AG04450 (cell line): ENCODE measurements at places on chromosomes 1 and 21. TPM values are rescaled to one million over a fixed set of nuclear protein-coding genes. Genes with fewer than 3 reads are reported as not detected.

- no peak for DNase-seq
These were observed 34.0 kb upstream of the BACE2 start for GRCh38 chr21:41133874-41134522.

GRCh38 chr1:245512980-245513578 is 358.3 kb downstream of the KIF26B start:
- DNase-seq = no peak

- no peak for DNase-seq
These were observed 584.1 kb downstream of the AJAP1 start for GRCh38 chr1:5238351-5239130.

DNA sequence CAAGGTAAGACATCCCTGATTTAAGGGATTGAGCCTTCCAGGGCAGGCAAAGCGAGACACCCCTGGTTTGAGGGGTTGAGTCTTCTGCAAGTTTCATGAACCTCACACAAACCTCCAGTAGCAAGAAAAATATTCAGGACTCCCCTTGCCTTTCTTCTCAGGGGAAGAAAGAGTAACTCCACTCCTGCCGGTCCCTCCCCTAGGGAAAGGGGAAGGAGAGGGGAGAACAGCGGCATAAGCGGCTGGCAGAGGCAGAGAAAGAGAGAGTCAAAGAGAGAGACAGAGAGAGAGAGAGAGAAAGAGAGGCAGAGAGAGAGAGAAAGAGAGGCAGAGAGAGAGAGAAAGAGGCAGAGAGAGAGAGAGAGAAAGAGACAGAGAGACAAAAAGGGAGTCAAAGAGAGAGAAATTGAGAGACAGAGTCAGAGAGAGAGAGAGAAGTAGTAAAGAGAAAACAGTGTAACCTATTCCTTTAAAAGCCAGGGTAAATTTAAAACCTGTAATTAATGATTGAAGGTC is 29.5 kb upstream of the CBR3 start:
- no peak for DNase-seq

The PADI2 gene
- polyA plus RNA-seq = not detected in 2 replicates

- no peak for DNase-seq
These were observed 59.8 kb downstream of the NTNG1 start for GRCh38 chr1:107200631-107201030.

The SEMA4A gene
- polyA plus RNA-seq = 0.58 and 0.60 TPM in 2 replicates

DNA sequence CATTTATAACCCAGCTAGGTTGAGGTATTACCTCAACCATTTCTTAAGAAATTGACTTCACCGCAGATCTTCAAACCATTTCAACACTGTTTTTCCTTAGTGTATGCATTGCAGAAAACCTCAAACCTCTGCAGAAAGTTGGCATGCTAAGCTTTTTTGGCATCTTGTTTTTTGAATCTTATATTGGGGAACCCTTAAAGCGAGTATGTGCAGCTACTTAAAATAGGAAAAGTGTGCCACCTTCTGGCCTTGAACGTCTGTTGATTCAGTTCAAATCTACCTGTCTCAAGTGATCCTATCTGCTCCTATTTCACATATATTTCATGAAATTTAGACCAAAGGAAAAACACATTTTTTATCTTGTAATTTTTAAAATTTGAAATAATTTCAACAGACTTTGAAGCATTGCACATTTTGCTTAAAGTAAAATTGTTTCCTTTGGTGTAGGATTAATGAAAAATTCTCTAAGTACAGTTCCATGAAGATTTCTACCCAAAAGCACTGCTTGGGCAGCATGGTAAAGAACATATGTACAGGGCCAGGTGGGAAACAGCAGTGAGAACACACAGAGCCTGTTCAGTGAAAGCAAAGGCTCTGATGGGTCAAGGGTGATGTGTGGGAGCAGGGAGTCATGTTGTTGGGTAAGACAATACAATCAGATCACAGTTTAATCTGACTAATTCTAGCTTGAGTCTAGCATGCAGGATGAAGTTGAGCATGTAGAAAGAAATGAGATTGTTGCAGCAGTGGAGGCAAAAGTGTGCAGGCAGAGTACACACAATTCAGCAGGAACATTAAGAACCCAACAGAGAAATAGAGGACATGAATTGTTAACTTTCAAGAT is 17.2 kb downstream of the HENMT1 start:
- peak; percentile 62 for DNase-seq

The STPG1 gene
- 6.6 and 7.9 TPM in 2 replicates for polyA plus RNA-seq

The TSPAN2 gene
- polyA plus RNA-seq = 2.3 and 4.0 TPM in 2 replicates

- no peak for DNase-seq
These were observed 80.6 kb downstream of the ERG start for GRCh38 chr21:38417726-38418125.

The GRIK1 gene
- not detected in 2 replicates for polyA plus RNA-seq

GRCh38 chr1:227604446-227604845 is 41.1 kb downstream of the ZNF678 start:
- no peak for DNase-seq

DNA sequence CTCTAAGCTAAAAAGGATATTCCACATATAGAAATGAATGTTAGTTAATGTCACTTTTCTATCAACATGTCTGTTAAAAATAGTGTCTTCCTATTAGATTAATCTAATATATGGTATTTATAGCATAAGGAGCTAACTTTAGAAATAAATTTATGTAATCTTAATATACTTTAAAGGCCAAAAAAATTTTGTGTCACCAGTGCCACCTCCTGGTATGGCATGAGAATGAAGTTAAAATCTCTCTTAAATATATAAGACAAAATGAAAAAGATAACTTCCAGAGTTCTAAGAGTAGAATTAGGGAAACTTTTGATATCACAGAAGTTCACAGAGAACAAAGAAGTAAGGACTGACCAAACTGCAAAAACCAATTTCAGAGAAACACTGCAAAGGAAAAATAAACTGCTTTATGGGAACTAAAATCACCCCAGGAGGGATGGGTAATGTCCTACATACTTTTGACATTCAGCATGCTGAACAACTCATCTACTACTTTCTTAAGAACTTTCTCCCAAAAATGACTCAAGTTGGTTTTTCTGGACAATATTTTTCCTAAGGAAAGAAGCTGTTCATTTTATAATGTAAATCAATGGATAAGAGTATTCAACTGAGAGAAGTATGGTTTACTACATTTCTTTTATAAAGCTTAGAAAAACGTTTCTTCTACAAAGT is 82.8 kb downstream of the TRIM33 start:
- DNase-seq = no peak

- DNase-seq = no peak
These were observed 80.1 kb upstream of the KCNK2 start for GRCh38 chr1:215002471-215002870.

DNA sequence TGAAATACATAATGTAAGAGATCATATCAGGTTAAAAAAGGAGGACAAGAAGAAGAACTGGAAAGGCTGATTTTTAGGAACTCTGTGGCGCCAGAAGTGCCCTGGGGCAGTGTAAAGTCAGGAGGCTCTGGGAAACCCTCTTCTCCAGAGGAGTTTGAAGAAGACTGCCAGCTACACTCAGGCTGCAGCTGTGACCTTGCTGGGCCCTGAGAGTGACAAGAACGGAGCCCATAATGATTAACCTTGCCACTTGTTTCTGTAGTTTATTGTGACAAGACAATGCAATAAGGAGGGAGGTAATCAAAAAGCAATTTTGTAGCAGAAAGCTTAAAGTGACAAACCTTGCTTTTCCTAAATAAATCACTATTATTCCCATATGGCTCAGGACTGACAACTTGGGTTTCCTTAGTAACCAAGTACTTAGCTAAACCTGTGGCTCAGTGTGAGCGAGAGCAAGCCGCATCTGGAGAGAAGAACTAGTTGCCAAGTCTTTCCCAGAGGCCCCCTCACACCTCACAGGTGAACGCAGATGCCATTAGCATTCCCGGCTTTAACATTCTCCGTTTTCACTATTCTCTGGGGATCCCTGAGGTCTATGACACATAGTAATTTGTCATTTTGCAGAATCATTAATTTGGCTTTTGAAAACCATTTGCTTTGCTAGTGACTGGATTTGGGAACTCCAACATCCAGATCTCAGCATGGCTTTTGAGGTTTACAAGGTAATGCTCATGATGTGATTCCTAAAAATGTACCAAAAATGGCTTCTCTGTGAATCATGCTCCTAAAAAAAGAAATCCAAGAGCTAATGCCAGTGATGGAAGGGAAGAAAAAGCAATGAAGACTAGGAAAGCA is 115.9 kb downstream of the OMA1 start:
- DNase-seq = no peak

DNA sequence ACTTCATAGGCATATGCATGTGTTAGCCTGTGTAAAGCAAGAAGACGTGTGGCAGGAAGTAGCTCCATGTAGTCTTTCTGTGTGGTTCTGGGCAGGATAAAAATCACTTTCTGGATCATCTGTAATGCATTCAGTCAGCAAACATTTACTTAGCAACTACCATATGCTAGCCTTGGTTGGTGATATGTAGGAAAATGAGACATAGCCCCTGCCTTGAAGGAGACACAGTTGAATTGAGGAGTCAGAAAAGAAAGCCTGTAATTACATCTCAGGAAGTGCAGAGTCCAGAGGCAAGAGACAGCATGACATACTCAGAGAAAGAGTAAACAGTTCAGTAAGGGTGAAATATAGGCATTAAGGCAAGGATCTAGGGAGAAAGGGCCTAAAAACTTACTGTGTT is 38.5 kb downstream of the DAB1 start:
- DNase-seq = no peak

The PCP4 gene
- polyA plus RNA-seq = not detected in 2 replicates

- no peak for DNase-seq
These were observed 72.5 kb upstream of the RAB3GAP2 start for GRCh38 chr1:220344745-220345144.

DNA sequence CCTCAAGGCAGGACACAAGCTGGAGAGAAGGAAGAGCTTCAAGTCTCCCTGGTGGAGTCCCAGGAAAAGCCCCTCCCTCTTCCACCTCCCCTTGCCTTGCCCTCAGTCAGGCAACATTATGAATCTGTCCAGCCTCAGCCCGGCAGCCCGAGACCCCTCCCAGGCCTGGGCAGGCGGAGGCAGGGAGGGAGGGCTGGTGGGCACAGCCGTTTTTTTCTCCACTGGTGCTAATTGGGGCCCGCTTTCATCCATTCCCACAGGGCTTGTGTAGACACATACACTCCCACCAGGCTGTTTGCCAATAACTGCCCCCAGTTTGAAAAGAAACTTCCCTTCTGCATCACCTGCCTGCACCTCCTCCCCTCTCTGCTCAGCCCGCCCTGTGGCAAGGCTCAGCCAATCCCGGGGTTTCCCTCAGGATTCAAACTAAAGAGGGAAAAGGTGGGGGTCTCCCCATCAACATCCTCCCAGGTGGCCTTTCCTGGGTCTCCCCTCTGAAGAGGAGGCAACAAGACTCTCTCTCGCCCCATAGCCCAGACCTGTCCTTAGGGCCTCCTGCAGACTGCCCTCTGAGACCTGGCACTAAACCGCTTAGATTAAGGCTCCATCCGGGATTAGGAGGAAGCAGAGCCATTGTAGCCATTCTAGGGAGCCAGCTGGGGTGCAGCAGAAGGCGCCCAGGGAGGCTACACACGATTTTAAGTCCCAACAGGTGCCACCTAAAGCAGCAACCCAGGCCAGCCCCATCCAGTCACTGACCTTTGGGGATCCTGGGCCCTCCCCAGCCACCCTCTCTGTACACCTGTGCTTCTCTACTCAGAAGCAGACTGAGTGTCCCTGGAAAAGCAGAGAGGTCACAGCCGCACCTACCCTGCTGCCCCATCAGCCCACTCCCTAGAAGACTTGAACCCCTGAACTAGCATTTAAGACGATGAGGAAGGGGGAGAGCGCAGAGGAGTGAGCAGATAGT is 3.5 kb downstream of the IGSF9 start:
- DNase-seq = no peak

- DNase-seq = no peak
These were observed 80.8 kb upstream of the GCLM start for GRCh38 chr1:93990010-93990409.

The ITLN1 gene
- polyA plus RNA-seq = not detected in 2 replicates

- DNase-seq = no peak
These were observed 17.9 kb downstream of the FOXO6 start for GRCh38 chr1:41378999-41379737.

GRCh38 chr1:52825868-52826267 is 16.7 kb upstream of the ZYG11A start:
- no peak for DNase-seq

- no peak for DNase-seq
These were observed 1.5 kb downstream of the C1orf35 start for GRCh38 chr1:228101614-228101993.

GRCh38 chr21:40057331-40057730 is 190.1 kb downstream of the PCP4 start:
- no peak for DNase-seq

The HES5 gene
- not detected in 2 replicates for polyA plus RNA-seq

The OSCP1 gene
- 7.9 and 8.1 TPM in 2 replicates for polyA plus RNA-seq

DNA sequence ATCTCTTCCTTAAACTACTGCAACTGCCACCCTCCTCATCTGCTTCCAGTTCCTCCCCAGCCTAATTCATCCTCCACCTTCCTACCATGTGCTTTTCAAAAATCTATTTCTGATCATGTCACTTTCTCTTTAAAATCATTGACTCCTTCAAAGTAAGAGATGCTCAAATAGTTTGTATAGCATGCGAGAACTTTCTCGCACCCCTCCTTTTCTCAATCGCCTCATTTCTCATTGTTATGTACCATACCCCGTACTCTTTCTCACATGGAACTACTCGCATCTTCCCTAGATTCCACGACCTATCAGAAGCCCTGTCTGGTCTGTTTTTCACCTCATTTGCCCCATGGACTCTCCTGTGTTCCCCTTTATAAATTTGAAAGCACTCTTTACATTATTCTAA is 238.2 kb downstream of the NRIP1 start:
- no peak for DNase-seq

- DNase-seq = no peak
These were observed 17.3 kb downstream of the PDPN start for GRCh38 chr1:13600762-13601453.

DNA sequence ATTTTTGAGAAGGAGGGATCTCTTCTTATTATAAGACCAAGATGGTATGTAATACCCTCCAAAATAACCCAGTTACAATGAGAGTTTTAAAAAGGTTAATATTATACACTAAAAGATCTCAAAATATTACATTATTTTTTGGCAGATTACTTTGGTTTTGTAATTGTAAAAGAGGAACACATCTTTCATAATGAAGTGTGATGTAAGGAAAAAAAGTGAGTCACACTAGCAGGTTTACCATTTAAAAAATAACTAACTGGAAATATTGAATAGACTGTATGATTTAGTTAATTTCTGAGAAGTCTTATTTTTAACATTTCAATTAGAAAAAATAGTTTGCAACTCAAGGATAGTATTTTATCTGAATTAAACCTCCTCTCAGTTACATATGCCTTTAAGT is 1.1 kb downstream of the F5 start:
- DNase-seq = no peak

The NR1I3 gene
- not detected in 2 replicates for polyA plus RNA-seq

The ACOT11 gene
- polyA plus RNA-seq = 0.68 and 1.2 TPM in 2 replicates
